Nephron progenitor cell (in vitro differentiated cells): ENCODE measurements at places on chromosomes 3 and 15.

- DNase-seq = no peak
Measured at GRCh38 chr3:131299836-131300235, 81.7 kb upstream of the NUDT16 start.

DNA sequence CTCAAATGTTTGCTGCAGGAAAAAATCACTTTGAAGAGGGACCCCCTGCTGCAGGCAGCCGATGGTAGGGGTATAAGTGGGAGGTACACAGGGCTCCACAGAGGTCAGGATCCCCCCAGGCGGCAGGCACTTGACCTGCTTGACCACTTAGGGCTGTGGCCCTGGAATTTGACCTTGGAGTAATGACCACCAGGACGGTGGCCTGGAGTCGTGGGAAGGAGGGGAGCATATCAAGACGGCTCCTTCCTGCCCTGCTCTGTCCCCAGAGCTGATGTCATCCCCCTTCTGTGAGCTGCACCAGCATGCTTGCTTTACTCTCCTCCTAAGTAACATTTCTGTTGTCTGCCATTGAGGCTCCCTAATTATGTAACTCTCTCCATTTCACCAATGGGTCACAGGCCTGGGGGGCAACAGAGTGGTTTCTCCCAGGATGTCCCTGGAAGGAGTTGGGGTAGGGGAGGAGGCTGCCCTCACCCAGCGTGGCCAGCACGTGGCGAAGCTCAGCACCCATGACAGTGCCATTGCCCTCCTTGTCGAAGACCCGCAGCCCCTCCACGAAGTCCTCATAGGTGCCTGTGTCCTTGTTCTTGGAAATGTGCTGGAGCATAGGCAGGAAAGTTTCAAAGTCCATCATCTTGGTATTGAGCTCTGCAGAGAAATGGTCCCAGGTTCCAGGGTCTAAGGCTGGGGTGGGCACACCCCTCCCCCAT, 4.1 kb downstream of the MYL3 start:
- peak; percentile 18 for DNase-seq

DNA sequence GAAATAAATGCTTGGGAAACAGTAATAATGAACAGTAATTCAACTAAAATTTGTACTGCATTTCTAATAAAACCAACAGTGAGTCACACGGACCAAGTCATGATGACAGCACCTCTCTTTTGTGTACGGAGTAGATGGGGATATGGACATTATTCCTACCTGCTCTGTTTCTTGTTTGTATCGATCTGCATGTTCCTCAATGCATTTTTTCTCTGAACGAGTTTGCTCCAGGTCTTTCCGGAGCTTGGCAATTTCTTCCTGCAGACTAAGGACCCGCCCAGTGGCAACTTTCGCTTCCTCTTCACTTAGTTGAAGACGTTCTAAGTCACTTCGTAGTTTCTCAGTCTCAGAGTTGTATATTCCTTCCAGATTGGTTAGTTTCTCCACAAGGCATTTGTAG, 74.4 kb upstream of the MYO5C start:
- no peak for DNase-seq

DNA sequence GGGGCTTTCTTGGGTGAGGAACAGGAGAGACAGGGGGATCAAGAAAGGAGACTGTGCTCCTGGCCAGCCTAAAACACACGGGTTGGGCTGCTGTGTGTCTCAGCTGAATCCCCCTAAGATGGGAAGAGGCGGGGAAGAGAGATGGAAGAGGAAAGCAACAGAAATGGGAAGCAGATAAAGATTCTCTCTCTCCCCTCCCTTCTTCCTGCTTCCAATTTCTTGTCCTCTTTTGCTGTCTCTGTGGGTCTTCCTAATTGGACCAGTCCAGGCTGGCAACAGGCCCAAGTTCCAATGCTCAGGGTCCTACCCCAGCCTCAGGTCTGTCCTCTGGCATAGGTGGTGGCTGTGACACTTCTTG, 7.1 kb downstream of the ISLR2 start:
- no peak for DNase-seq
